GM12892 (cell line): ENCODE measurements at places on chromosomes 2 and 18.
A peak's percentile ranks its signal among the peaks of the same experiment; 100 is the strongest.

DNA sequence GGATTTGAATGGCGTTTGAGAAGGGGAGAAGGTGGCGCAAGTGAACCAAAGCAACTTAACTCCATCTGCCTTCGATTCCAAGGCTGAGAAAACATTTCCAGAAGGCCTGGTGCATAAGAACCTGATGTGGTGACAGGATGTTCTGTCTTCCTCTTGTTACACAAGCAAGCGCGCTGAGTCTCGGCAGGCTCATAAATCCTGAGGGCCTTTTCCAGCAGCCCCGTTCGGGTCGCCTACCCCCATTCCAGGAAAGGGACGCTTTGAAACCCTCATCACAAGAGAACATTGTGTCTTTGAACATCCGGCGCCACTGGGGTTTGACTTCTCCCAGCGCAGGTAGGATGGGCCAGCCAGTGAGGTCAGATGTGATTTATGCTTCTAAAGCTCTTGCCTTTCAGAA, 403.5 kb downstream of the SETBP1 start:
- DNase-seq: no peak

DNA sequence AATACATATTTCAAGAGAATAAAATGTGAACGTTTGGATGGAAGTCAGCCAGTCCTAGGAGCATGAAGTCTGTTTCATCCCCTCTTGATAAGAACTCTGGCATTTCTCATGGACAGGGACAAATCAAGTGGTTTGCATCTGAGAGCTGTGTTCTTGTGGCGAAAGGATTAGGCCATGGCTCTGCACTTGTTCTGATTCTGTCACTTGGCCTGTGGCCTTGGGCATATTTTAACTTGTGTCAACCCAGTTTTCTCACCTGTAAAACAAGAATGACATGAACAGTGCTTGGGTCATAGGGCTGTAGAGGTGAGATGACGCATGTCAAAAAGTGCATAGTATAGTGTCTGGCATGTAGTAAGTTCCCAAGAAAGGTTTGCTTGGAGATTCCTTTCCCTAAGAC, 125.8 kb downstream of the MGAT5 start:
- no peak for DNase-seq

DNA sequence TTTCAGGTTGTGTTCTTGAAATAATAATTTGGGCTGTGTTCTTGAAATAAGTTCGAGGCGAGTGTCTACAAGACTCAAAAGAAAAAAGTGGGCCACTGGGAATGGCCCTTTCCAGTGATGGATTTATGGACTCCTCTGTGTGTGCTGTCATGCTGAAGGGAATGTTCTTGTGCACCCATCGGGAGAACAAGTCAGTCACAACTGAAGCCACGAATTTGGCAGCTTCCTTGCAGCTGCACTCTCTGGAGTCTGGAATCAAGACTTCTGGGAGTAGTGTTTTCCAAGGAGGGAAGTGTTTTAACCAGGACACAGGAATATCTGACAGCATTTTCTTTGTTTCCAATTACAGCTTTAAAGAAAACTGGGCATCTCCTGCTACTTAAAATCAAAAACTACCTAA, 620 bp downstream of the SLC14A1 start:
- no peak for DNase-seq

GRCh38 chr2:15861898-15862297, 78.5 kb upstream of the MYCN start:
- DNase-seq: no peak

DNA sequence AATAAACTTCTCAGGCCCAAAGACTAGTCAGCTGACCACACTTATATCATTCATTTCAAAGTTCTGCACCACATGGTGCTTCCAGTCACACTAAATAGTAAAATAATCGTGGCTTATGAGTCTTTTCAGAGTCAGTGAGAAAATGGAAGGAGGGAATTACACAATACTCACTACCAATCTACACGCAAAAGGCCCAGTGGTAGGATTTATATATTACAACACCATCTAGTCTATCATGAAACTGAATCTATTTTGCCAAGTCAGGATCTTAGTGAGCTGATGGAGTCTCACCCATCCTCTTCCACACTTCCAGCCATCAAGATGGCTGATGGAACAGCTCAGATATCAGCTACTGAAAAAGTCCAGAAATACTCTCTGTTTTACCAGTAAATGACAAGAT, 21.9 kb downstream of the INO80D start:
- no peak for DNase-seq

DNA sequence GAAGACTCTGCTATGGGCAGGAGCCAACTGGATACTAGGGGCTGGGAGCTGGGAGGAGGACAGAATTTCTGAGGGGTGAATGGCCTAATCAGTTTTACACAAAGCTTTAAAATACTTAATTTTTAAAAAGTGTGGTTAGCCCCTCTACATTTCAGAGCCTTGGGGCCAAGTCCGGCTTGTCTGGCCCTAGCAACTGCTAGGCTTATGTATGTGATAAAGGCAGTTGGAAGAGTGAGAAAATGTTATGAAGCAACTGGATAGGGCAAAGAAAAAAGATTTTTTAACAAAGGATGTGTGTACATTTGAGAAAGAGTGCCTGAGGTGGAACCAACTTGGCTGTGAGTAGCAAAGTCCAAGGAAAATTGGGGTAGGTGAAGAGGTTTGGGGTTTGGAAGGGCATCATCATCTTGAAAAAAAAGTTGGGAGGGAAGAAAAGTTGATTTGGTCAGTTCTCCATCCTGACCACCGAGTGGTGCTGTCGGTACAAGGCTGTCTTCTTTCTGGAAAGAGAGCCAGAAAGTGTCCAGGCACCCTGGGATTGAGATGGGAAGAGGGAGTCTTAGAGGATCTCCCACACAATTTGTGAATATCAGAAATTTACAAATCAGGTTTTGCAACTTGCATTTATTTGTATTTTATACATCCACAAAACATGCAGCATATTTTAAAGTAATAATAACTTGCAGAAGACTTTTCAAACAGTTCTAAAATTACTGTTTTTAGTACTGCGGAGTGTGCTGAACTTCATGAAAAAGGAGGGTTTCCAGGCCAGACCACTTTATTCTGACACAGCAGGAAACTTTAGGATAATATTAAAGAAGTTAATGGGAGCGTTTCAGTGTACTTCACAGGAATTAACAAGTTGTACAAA, 10.5 kb upstream of the CDK15 start:
- DNase-seq: peak; percentile 13

DNA sequence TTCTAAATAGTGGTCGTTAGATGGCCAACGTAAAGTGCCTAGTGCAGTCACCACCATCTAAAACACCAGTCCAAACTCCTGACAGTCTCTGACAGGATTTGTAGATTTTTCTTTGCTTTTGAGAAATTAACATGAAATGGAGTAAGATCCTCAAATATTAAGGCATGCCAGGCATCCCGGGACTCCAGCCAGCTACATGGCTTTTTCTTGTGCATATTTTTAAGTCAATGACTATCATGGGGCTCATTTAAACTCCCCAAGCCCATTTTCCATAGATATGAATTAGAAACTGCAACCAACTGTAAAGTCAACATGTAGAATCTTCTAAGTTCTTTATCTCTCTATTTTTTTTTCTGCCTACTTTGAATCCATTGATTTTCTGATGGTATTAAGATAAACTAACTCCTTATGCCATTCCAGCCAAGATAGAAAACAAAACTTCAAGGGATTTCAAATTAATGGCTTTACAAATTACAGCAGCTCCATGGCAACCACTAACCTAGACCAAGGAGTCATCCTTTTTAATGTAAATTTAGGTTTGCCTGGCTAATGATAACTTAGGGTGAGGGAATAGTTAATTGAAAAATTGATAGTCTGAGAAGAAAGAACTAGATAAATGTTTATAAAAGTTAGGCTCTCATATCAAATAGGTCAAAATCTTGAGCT, 764.1 kb upstream of the NXPH2 start:
- DNase-seq: no peak

- DNase-seq: no peak
Observed at GRCh38 chr2:182281276-182281675, 145.6 kb downstream of the PDE1A start.

DNA sequence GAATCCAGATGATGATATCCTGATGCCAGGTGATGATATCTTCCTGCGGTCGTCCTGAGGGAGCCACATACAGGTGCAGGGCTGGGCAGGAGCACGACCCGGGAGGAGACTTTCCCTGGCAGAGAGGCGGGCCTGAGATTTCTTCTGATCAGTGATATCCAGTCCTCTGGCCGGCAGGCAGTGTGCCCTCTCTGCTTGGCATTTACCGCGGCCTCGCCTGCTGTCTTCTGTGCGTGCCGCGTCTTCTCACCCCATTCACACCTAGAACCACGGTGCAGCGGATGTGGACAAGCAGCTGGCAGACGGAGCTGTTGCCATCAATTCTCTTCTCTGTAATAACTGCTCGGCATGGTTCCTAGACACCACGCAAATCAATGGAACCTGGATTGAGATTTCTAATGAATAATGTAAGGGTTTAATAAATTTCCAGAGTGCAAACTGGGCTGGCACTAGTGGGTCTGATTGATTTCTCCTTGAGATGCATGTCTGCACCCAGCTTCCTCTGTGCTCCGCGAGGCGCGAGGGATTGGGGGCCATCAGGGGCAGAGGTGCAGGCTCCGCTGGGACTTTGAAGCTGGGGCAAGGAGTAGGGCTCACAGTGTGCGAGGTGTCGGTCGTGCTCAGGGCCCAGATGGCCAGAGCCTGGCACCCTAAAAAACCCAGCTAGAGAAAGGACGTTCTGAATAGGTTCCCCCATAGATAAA, 208.9 kb upstream of the HDAC4 start:
- DNase-seq: no peak

- no peak for DNase-seq
Observed at GRCh38 chr2:200477667-200478131, 32.2 kb downstream of the KCTD18 start.

- no peak for DNase-seq
Observed at GRCh38 chr2:1839066-1839756, 94.9 kb upstream of the PXDN start.

DNA sequence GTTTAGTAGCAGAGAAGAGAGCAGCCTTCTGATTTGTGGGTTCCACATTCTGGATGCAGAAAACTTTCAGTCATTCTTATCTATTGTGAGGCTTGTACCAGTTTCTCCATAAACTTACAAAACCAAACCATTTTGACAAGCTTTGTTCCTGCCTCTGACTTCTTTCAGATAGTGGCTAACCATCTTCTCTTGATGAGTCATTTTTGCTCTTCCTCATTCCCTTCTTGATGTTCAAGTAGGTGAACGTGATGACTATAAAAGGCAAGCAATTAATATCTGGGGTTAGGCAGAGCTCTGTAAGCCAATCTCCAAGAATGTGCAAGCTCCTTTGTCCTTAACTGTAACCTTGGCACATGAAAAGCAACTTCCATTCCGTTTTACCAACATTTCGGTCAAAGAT, 2083.1 kb upstream of the PIK3C3 start:
- no peak for DNase-seq

DNA sequence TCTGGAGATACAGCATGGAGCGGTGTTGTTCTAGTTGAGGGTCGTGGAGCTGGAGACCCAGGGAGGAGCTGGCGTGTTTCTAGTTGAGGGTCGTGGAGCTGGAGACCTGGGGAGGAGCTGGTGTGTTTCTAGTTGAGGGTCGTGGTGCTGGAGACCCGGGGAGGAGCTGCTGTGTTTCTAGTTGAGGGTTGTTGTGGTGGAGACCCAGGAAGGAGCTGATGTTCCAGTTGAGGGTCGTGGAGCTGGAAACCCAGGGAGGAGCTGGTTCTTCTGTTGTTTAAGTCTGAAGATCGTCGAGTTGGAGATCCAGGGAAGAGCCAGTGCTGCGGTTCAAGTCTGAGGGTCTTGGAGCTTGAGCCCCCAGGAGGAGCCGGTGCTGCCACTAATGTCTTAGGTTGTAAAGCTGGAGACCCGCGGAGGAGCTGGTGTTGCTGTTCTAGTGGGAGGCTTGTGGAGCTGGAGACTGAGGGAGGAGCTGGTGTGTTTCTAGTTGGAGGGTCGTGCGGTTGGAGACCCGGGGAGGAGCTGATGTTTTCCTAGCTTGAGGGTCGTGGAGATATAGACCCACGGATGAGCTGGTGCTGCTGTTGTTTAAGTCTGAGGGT, 155.3 kb downstream of the RTP5 start:
- DNase-seq: no peak

- DNase-seq: no peak
Observed at GRCh38 chr2:45748239-45748638, 96.8 kb downstream of the PRKCE start.

DNA sequence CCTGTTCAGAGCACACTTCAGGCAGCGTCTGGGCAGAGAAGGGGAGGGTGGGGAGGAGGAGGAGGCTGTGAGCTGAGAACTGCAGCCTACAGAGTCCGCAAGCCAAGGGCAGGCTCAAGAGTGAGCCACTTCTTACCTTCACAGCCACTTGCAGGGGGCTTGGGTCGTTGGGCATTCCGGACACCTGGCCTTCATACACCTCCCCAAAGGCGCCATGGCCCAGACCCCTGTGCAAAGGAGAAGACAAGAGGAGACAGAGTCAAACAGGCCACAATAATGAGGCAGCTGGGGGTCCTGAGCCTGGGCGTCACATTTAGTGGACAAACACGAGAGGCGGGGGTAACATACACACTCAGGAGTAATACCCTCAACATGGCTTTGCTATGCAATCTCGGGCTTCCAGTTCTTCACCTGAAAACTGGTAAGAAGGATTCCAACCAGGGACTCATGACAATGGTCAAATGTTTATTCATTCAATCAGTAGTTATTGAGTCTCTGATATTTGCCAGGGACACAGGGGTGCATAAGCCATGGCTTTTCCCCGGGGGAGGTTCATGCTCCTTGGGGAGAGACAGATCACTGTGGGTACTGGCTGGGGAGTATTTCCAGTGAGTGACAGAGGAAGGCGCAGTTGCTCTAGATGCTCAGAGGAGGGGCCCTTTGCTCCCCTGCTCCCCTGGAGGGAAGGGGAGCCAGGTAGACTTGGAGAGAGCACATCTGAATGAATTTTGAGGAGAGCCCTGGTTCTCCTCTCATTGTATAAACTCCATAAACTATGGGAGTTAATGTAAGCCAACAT, 107.4 kb downstream of the CLIP4 start:
- DNase-seq: no peak

GRCh38 chr18:79046522-79046921, 22.7 kb upstream of the ATP9B start:
- no peak for DNase-seq

DNA sequence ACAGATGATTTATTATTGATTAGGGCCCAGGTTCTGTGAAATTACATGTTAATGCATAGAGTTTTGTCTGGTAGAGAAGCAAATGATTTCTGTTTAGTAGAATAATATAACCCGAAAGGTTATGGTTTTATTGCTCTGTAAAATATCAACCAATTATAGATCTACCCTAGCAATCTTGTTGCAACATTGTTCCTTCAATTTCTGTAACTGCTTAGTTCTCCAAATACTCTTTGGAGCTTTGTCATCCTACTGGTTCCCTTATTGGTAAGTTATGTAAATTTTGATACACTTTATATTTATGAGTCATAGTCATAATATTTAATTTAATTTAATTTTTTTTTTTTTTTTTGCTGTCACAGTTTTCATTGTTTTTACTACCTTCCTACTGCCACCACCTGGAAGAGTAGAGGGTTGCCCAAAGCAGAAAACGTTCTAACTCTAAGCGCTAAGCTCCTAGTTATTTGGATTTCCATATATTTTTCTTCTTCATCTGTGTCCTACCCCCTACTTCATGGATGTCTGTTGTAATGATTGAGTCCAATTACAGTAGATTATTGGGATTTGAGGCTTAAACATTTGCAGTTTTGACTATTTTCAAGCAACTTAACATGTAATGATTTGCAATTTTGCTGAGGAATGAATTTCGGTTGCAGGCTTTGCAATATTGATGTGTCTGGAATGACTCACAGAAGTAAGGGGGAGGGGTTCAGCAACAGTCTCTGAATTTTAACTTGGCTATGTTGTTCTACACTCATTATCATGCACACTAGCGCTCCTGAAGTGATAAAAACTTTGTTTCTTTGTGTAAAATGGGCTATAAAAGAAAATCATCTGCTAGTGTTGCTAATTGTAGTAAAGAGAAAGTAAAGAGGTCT, 51.1 kb downstream of the NABP1 start:
- DNase-seq: no peak

- DNase-seq: no peak
Observed at GRCh38 chr2:164369366-164369765, 251.9 kb downstream of the GRB14 start.
